ENCODE measurements at places on chromosomes 6 and 20. TPM values are rescaled to one million over a fixed set of nuclear protein-coding genes. Genes with fewer than 3 reads are reported as not detected.

CNKSR3 gene
- polyA plus RNA-seq, result 0.63 TPM

NRSN1 gene
- polyA plus RNA-seq, result 130 TPM

SLC17A2 gene
- not detected for polyA plus RNA-seq

ZSCAN16 gene
- polyA plus RNA-seq, result 0.43 TPM

CBFA2T2 gene
- 6.9 TPM for polyA plus RNA-seq

SEMG1 gene
- polyA plus RNA-seq, result not detected

ISM1 gene
- 4.6 TPM for polyA plus RNA-seq

CAGE1 gene
- polyA plus RNA-seq, result not detected

JPH2 gene
- polyA plus RNA-seq, result not detected

TREM2 gene
- not detected for polyA plus RNA-seq

MUC21 gene
- not detected for polyA plus RNA-seq

FABP7 gene
- polyA plus RNA-seq, result 164 TPM

EDN3 gene
- polyA plus RNA-seq, result not detected

DDO gene
- 2.1 TPM for polyA plus RNA-seq

NHSL1 gene
- polyA plus RNA-seq, result 9.3 TPM

HCK gene
- not detected for polyA plus RNA-seq

ADGRG6 gene
- not detected for polyA plus RNA-seq

METTL24 gene
- not detected for polyA plus RNA-seq

SIRPA gene
- polyA plus RNA-seq, result 8.0 TPM

COQ3 gene
- 48.5 TPM for polyA plus RNA-seq
